ENCODE measurements at places on chromosomes 1 and 21.

DNA sequence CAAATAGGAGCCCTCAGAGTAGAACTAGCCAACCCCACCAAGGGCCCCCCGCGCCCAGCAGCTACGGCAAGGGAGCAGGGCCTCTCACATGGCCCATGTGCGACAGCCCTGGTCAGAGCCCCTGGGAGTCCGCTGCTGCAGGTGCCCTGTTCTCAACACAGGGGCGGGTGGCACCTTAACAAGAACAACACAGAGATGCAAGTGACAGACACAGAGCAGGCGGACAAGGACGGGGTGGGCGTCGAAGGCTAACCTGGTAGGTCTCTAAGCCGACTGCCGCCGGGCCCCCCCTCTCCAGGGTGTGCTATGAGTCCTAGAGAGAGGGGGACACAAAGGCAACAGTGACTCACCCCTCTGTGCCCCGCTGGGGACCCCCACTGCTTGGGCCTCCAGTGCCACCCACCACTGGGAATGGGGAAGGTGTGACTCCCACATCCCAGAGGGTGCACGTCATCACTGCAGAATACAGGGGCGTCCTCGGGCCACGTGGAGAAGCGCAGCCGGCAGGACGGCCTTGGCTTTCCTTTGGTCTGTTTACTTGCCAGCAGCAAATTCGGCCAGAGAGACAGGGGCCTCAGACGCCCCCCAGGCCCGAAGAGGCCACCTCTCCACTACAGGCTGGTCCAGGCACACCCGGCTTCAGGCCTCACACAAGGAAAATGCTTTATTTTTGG lies 44.8 kb downstream of the PRDM15 start:
- DNase-seq: no peak

GRCh38 chr21:16426936-16427335 lies 697.2 kb downstream of the USP25 start:
- DNase-seq: no peak

GRCh38 chr21:34528131-34528561 lies 16.1 kb upstream of the KCNE1 start:
- no peak for DNase-seq

DNA sequence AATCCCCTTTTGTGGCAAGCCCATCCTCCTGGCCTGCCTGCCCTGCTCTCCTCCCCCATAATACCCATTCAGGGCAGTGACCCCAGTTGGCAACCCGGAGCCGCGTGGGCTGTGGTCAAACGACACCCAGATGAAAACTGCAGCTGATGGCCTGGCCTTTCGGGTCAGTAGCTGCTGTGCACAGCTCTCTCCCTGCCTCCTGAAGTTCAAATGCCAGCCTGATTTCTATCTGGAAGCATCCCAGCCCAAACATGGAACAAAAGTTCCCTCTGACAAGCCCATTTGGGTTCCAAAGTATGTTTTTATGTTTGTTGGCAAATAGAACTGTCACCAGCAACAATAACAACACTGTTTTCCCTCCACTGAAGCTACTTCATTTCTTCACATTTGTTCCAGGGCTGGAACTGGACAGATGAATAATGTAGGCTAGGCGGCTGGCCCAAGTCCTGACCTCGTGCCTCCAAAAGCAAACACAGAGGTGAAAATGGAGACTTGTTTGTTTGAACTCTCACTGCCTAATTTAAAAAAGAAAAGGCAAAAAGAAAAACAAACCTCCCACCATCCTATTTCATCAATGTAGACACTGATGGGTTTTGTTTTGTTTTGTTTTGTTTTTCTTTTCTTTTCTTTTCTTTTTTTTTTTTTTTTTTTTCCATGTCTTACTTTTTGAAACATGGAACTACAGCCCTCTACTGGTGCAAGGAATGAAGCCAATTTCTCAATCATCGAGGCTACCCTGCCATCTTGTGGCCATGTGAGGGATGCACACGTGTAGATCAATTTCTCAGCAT lies 179.0 kb downstream of the ADSS2 start:
- DNase-seq: peak; percentile 78

GRCh38 chr1:17640975-17641374 lies 101.5 kb downstream of the ARHGEF10L start:
- DNase-seq: no peak

GRCh38 chr1:107158496-107158895 lies 17.7 kb downstream of the NTNG1 start:
- DNase-seq: no peak

DNA sequence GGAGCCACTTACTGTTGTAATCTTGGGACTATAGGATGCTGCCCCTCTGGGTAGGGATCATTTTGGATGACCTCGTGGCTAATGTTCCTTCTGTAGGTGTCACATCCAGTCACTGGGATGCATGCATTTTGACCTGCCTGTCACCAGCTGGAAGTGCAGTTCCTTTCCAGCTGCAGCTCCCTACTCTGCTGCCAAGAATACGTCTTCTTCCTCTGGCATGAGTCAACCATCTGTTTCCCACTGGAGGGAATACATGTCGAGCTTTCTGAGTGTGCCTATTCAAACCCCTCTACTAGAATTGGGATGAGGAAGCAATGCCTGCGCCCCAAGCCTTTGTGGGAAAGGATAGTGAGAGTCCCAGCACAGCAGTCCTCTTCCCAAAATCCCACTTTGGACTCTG lies 415.5 kb upstream of the ADAMTS5 start:
- DNase-seq: no peak

DNA sequence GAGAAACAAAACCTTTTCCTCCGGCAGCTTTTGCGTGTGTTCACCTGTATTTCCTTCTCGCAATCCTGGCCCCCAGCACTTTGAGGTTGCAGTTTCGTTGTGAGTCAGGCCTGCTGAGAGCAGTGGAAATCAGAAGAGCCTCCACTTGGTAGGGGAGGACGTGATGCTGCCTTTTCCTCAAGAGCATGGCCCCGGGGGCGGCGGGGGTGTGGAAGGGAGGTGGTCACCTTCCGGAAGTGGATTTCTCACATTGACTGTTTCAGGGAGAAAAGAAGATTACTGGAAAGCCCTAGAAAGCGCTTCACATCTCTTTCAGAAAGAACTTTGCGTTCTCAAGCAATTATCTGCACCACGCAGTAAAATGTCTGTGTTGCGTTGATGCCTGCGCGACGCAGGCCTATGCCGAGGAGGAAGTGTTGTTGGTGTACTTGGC lies 12.2 kb upstream of the IL10 start:
- DNase-seq: no peak
